Activated CD4-positive, alpha-beta T cell treated with anti-CD3 and anti-CD28 coated beads for 24 hours (primary cell): ENCODE measurements at places on chromosomes 4 and X.
A peak's percentile ranks its signal among the peaks of the same experiment; 100 is the strongest.

DNA sequence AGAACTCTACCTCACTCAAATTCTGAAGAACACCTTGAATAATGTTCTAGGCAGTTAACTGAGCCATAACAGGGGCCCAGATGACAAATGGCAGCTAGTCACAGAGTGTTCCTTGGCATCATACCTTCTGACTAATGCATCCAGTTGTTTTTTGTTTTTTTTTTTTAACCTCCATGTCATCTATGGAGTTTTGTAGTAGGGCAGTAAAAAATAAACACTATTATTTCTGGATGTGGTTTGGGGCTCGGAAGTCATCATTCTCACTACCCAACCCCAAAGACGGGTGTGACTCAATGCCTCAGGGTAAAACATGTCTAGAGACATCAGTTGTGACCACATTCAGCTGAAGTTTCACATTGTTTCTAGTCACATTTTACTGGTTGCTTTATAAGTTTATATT is 31.2 kb upstream of the MCF2 start:
- no peak for DNase-seq

- DNase-seq: no peak
These were observed 142.2 kb upstream of the EOLA2 start for GRCh38 chrX:150080497-150080896.

- peak; percentile 34 for DNase-seq
These were observed 58.0 kb upstream of the DDX3X start for GRCh38 chrX:41275661-41276609.

DNA sequence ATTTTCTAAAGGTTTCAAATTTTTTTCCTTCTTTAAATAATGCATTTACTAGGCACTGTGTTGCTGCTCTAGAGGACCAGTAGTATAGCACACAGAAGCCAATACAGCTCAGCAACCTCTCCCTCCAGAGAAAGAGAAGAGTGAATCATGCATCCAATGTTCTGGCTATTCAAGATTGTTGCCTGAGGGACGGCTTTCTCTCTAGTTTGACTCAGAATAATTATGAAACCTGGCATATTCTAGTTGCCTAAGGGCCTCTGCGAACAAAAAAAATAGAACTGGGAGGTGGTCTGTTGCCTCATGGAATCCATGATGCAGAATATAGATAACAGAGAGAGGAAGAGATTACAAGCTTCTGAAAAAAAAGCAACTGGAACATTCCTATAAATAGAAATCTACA is 1233.3 kb upstream of the PABPC4L start:
- no peak for DNase-seq

GRCh38 chr4:123443401-123444289 is 47.0 kb downstream of the SPRY1 start:
- DNase-seq: no peak

DNA sequence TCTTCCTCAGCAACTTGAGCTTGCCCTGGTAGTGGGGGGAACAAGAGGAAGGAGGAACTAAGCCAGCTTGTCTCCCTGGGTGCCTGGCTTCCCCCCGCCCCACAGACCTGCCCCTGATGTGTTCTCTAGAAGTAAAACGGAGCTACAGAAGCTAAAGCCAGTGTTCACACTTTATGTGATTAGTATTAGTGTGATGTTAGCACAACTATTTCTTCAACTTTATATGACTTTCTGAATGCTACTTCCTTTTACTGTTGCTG is 10.7 kb downstream of the RGS12 start:
- no peak for DNase-seq

DNA sequence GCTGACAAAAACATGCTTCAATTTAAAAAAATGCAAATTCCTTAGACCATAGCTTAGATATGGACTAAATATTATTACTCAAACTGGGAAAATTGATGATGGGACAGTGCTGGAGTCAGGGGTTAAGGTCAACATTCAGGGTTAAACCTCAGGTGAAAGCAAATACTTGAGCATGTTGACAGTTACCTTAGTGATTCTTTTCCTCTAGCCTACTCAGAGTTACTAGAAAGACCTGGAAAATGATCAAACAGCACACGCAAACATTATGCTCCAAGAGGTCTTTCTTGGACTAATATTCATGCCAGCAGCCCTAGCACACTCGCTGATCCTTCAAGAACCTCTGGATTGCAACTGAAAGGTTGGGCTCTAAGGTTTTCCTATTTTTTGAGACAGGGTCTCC is 10.8 kb downstream of the IGFBP7 start:
- DNase-seq: no peak

- no peak for DNase-seq
These were observed 52.6 kb downstream of the LIMCH1 start for GRCh38 chr4:41590591-41590990.

- DNase-seq: no peak
These were observed 255.2 kb downstream of the SLC39A8 start for GRCh38 chr4:102089850-102090621.

GRCh38 chr4:40990236-40990898 is 224.0 kb downstream of the APBB2 start:
- DNase-seq: no peak

DNA sequence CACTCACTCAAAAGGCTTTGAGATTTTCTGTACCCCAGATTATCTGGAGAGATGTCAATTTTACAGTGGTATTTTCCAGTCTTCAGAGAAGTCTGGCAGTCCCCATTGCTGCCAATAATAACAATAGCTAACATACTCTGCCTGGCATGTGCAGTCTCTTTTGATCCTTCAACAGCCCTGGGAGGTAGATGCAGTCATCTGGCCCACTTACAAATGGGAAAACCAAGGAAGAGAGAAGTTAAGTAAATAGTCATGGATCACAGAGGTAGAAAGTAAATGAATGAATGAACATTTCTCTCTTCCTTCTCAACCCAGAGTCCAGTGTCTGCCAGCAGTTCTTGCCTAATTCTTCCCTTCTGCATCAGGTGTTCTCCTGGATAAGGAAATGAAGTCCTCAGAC is 113.0 kb upstream of the EDNRA start:
- no peak for DNase-seq

GRCh38 chrX:119251386-119251785 is 15.3 kb downstream of the PGRMC1 start:
- no peak for DNase-seq

DNA sequence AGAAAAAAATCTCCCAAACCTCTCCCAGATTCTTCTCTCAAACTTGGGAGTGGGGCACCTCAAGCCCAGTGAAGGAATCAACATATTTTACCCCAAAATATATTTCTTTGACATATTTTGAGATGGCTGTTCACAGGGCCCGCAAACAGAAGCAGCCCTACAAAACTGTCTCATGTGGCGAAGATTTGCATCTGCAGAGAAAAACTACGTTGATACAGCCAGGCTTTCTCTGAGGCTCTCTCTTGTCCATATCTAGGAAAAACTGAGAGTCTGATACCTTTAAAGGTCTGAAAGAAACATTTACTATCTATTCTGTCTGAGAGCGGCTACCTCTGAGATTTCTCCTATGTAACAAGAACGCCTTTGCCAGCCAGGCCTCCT is 23.3 kb upstream of the TMSB4X start:
- DNase-seq: no peak

- no peak for DNase-seq
These were observed 6.9 kb downstream of the FABP2 start for GRCh38 chr4:119315036-119315435.

DNA sequence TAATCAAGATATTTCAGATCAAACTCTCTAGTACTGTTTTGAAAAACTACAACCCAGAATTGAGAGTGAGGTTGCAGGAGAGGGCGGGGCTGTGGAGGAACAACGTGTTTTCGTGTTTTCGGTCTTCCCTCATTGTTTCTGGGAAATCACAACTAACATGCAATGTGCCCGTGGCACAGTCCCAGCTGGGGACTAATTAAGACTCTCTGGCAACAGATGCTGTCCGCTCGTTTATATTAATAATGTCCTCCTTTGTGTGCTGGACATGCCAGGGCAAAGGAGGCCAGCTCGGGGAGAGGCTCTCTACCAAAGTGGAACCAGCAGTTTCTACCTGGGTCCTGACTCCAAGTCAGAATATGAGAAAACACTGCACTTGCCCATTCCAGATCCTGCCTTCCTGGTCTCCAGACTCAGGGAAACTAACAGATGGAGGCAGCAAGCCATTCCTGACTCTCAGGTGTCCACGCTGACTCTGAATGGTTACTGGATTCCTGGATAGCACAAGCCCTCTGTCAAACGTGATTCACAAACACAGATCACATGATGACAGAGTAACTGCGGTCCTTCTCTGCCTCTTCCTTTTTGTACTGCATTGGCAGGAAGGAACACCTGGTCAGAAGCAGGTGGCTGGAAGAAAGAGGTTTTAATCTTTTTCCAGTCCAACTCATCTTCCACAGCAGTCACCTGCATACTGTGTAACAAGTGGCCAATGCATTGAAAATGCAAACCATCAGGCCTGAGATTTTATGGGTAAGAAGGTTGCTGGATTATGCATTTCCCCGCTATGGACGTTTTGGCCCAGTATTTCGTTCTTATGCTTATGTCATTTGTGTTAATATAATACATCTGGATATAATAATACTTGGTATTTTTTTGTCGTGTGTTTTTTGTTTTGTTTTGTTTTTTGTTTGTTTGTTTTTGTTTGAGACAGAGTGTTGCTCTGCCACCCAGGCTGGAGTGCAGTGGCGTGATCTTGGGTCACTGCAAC is 65.0 kb downstream of the COQ2 start:
- peak; percentile 48 for DNase-seq

- DNase-seq: no peak
These were observed 61.2 kb upstream of the CAMK2D start for GRCh38 chr4:113822555-113823290.
